Astrocyte of the spinal cord (primary cell): ENCODE measurements at places on chromosomes 1 and 21.

GRCh38 chr21:34615487-34615814, 538 bp upstream of the RCAN1 start:
- no peak for DNase-seq

DNA sequence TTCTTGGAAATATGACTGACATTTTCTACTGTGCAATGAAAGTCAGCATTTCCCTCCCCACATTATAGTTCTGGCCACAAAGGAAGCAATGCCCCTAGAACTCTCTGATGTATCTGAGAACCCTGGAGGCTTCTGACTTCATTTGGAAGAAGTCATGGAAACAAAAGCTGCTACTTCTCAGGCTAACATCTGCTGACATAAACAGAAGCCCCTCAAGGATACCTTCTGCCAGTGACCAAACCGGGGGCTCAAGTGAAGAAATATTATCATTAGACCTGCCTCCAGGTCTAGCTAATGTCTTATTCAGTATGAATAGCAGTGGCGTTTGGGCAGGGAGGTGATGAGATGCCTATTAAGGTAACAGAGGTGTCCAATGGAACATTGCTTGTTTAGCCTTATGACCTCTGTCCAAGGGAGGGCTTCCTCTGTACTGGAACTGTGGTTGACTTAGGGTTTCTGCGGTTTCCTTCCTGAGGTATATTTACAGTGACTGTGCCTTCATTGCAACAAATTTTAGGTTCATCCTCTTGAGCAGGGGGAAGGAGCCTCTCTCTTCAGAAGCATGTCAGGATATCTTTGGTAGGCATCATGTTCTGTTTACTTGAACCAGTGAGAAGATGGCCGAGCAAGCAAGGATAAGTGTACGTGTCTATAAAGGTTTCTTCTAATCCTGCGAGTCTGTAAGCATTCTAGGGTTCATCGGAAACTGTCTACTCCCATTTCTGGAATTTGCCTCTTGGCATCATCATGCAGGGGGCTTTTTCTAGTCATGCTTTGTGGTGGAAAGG, 161.7 kb downstream of the PBX1 start:
- DNase-seq = peak; percentile 73

DNA sequence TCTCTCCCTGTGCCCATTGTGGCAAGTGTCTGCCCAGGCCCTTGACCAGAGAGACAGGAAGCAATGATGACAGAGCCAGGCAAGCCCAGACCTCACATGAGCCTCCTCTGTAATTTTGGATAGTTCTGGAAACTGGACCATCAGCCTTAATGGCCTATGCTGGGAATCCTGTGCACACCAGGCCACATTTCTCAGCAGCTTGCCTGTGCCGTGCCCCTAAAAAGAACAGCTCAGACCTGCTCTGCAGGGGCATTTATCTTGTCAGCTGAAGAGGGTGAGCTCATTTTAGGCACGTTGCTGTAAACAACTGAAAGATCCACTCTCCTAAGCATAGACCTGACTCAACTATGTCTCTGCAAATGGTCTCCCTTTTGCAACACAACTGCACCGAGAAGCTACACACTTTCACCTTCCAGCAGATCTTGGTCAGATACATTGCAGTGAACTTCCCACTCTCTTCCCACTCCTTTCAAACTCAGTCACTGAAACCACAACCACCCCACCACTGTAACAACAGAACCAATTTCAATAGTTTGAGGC, 53.5 kb upstream of the BACH1 start:
- DNase-seq = no peak

GRCh38 chr1:13730751-13731482, 30.9 kb downstream of the PRDM2 start:
- DNase-seq = peak; percentile 43

DNA sequence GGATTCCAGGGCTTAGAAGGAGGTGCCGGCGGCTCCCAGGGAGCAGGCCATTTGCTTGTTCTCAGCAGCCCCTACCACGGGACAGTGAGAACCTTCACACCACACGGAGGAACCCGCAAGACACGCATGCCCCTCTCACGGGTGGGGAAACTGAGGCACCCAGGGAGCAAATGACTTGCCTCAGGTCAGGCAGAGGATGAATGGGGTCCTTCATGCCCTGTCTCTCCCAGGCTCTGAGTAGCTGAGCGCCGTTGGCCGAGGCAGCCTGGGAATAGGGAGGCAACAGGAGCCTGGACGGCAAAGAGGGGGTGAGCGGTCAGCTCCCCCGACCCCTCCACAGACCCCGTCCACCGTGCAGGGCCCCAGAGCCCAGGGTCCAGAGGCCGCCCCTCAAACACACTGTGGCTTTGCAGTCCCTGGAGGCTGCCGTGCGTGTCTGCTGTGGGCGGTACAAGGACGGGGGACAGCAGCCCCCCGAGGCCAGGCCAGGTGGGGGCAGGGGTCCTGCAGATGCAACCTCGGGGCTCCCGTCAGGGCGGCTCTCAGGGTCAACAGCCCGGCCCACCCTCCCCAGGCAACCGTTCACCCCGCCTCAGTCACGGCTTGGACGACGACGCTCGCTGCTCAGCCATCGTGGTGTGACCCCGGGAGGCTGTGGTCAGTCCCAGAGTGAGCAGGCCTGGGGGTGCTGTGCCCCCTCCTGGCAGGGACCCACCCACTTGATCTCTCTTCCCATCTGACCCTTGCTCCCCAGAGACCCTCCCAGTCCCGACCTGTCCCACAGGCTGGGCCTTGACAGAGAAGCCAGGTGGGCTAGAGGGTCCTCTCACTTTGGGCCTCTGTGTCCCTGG, 15.8 kb upstream of the COL6A2 start:
- DNase-seq = no peak

GRCh38 chr1:227032396-227032795, 92.3 kb downstream of the COQ8A start:
- no peak for DNase-seq

DNA sequence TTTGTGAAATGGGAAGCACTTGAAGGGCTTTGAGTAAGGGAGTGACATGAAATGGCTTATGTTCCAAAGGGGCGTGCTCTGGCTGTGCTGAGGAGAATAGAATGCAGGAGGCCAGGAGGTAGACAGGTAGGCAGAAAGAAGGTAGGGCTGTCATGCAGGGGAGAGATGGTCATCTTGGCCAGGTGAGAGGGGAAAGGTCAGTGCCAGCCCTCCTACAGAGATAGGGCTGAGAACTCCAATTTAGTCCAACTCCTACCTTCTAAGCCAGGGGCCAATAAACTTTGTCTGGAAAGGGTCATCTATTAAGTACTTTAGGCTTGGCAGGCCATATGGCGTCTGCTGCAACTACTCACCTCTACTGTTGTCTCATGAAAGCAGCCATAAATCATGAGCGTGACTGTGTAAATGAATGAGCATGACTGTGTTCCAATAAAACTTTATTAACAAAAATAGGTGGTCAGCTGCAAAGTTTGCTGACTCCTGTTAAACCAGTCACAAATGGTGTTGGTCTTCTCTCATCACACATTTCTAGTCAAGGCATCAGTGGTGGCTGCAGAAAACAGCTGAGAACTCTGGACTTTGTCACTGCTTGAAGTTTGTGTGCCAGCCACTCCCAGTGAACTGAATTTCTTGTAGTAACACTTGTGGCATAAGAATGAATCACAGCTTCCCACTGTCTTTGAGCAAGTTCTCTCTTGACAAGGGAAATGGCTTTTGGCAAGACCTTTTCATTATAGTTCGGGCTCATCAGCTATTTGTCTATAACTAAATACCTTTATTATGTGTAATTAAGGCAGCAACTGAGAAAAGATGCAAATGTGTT, 32.0 kb upstream of the CD2 start:
- no peak for DNase-seq

GRCh38 chr1:26833432-26834405, 7.2 kb downstream of the ZDHHC18 start:
- no peak for DNase-seq

- no peak for DNase-seq
Measured at GRCh38 chr1:44334968-44335367, 20.1 kb downstream of the ERI3 start.

DNA sequence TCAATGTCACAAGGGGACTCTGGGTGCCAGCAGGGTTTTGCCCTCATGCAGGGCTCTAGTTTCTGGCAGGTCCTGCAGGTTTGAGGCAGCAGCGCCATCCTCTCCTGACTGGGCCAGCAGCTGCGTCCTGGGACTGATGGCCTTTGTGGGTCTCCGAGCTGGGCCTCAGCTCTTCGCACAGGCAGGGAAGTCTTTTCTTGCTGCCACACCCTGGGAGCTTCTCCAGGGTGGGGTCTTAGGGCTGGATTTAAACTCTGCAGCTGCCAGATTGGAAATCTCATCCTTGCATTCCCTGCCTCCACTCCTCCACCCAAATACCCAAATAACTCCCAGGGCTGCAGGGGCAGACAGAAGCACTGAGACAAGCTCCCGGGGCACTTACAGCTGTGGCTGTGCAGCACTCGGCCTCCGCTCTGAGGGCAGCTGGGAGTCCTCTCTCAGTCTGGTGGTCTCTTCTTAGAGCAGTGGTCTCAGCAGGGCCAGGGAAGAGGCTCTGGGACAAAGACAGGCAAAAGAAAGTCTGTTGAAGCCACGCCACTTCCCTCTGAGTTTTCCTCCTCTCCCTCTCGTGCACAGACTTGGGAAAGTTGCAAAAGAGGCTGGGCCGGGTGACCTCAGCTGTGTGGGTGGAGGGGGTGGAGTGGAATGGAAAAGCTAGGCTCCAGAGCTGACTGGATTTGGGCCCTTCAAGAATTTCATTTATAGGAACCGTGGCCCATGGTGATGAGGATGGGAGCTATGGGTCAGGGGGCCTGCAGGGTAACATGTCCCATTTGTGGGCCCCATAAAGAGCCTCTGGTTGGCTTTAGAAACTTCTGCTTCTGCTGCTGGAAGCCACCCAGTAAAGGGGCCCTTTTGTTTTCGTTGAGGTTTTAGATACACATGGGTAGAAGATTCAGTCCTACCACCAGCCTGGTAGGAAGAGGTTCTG, at the start of gene RAB7B:
Gene RAB7B (minus strand): TSS at position 525 of the 931 bp plus-strand sequence. CDS start 9,260 bp downstream, outside the sequence.
- DNase-seq = peak; percentile 59

- peak; percentile 73 for DNase-seq
Measured at GRCh38 chr1:42922687-42923366, 35.8 kb downstream of the SLC2A1 start.

- no peak for DNase-seq
Measured at GRCh38 chr1:89603651-89604413, 29.1 kb upstream of the LRRC8C start.

DNA sequence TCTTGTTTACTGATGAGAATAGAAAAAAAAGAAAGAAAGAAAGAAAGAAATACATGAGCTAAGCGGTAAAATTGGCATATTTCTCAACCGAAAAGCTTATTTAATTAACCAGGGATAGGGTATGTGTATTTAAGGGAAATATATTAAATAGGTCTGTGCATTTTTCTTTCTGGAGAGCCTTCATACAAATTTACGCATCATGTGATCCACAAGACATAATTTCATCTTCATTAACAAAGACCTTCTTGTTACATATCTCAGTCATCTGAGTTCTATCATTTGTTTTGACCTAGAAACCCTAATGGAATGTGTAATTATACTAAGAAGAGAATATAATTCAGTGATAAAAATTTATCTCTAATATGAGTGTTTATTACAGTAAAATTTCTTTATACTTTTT, 37.2 kb downstream of the CFH start:
- DNase-seq = no peak

- no peak for DNase-seq
Measured at GRCh38 chr1:201639391-201639790, 100.5 kb downstream of the NAV1 start.

DNA sequence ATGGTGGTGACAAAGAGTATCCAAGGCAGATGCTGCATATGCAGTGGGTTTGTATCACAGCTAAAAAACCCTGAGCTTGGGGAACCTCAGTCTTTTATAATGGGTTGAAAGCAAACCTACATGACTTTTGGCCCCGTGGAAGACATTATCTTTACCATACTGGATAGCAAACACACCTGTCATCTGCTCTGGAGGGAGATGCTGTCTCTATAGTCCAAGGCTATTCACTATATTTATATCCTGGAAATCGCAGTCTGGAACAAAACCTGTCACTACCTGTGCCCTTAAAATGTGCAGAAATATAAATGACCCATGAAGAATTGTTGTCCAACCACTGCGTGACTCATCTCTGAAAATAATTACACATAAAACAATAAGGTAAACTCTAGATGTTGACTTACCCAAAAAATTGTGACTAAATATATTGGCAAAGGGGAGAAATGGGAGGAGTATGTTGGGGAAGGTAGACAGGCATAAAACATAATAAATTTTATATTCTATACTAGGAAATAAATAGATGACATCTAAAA, 121.0 kb upstream of the CXADR start:
- no peak for DNase-seq

DNA sequence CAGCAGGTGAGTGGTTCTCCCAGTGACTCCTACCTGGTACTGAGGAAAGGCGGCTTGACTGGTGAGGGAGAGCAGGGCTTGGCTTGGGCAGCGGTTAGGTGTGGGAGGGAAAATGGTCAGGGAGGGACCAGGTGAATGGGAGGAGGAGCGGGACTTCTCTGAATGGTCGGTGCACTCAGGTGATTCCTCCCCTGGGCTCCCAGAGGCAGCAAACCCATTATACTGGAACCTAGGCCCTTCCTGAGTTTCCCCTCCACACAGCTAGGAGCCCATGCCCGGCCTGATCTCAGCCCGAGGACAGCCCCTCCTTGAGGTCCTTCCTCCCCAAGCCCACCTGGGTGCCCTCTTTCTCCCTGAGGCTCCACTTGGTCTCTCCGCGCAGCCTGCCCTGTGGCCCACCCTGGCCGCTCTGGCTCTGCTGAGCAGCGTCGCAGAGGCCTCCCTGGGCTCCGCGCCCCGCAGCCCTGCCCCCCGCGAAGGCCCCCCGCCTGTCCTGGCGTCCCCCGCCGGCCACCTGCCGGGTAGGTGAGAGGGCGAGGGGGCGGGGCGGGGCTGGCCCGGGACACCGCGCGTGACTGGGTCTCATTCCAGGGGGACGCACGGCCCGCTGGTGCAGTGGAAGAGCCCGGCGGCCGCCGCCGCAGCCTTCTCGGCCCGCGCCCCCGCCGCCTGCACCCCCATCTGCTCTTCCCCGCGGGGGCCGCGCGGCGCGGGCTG, 2.3 kb downstream of the ARTN start:
- DNase-seq = no peak

DNA sequence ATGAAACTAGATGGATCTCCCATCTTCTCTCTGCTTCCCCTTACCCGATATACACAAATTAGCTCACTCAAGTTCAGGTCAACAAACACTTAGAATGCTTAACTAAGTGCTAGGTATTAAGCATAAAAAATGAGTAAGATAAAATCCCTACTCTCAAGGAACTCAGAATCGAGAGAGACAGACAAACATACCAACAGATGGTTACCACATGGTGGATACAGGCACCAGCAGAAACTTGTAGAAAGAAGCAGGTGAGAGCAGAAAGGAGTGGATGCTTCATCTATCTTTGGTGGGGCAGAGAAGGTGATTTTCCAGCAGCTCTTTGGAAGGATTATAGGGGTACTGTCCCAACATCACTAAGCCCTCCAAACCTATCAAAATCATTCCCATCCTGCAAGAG, 32.2 kb downstream of the C8B start:
- DNase-seq = no peak

GRCh38 chr1:6028042-6028850, 17.4 kb upstream of the KCNAB2 start:
- DNase-seq = no peak

GRCh38 chr1:147890177-147890790, 12.3 kb upstream of the GJA8 start:
- DNase-seq = peak; percentile 19

- no peak for DNase-seq
Measured at GRCh38 chr21:32834916-32835235, 63.3 kb upstream of the PAXBP1 start.
